NCI-H2107 (cell line): ENCODE measurements at places on chromosomes 3 and 15.

DNA sequence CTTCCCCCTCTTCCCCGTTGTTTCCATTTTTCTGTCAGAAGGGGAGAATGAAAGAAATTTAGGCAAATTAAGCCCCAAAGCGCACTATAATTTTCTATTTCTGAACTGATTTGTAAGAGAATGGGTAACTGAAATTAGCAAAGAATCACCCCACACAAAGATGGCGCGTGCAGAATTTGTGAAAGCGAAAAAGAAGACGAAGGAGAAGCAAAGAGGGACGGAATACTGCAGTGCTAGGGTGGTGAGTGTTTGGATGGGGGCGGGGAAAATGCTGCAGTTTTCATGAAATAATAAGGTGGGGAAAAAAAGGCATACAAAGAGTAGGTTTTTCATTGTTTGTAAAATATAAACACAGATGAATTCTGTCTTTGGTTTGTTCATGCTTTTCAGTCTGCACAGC is 4.6 kb upstream of the CTNNB1 start:
- no peak for DNase-seq

- DNase-seq, result no peak
These were observed 828 bp upstream of the ATOSA start for GRCh38 chr15:52680041-52680391.

- peak; percentile 1 for DNase-seq
These were observed 125.8 kb upstream of the GALNT15 start for GRCh38 chr3:16048435-16049318.

DNA sequence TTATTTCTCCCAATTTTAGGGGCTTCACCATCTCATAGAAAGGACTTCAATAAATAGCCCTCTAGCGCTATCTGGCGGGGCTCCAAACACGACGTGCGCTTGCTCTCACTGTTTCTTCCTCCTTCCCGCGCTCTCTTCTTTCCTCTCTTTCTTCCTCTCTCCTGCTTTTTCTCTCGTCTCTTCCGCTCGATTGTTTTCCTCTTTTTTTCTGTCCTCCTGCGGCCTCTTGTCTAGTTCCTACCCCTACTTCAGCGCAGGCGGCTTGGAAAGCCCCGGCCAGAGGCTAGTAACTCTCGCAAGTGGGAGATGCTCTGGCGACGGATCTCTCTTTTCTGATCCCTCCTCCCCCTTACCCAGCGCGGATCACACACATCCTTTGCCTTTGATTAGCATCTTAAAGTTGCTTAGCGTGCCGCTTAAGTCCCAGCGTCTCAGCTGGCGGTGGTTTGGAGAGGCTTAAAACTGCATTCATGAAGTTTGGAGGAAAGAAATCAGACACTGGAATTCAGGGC is 6.2 kb upstream of the MEIS2 start:
- DNase-seq, result no peak

DNA sequence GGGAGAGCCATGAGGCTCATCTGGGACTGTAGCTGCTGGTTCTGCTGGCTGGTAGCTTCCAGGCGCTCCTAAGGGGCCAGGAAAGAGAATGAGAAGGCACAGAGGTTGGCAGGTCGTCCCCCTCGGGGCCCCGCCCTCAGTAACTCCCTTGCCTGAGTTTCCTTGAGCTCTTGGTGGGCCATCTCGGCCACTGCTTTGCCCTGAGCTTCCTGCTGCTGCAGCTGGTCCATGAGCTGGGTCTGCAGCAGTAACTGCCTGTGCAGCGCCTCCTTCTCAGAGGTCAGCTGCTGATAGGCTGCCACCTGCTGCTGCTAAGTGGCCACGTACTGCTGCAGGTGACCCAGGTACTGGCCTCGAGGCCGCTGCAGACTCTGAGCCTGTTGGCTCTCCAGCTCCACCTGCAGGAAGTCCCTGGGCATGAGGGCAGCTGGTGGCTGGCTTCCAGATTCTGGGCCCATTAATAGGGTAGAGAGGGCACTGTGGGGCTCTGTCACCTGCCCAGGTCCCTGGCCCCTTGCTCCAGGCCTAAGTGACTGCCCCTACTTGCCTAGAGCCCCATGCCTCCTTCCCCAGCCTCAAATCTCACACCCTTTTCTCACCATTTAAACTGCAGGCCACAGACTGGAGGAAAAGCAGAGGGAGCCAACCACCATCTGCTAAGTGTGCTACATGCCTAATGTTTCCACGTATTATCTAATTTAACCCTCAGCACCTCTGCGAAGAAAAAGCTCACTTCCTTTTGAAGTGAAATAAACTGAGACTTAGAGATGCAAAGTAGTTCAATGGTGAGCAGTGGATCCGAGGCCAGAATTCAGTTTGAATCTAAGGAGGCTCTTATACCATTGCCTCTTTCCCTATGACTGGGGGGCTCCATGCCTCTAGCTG is 10.8 kb upstream of the VPS33B start:
- DNase-seq, result no peak

DNA sequence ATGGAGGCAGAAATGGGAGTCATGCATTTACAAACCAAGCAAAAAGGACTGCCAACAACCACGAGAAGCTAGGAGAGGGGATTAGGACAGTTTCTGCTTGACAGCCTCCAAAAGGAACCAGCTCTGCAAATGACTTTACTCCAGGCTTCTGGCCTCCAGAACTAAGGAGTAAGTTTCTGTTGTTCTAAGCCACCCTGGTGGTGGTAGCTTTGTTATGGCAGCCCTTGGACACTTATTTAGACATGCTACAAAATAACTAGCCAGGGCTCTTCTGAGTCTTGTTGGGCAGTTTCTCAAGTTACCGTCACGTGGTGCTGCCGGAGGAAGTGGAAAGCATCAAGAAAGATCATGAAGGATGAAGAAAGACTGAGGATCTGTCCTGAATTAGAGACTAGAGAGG is 386.5 kb downstream of the LRTM1 start:
- DNase-seq, result no peak

DNA sequence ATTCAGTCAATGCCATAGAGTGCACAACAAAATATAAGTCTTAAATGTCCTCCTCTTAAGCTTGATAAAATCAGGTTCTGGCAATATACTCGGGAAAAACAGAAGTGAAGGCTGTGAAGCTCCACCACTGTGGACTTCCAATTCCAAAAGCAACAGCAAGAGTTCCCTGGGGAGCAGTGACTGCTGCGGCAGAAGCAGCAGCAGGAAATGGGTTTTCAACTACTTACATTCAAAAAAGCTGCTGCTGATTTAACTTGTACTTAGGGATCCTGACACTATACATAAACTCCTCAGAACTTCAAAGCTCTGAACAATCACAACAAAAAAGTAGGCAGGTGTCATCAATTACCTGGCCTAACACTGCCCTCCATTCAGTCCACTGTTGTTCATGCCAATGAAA is 4.7 kb downstream of the CEP152 start:
- DNase-seq, result peak; percentile 14

GRCh38 chr3:138438896-138439295 is 4.5 kb downstream of the ESYT3 start:
- DNase-seq, result no peak

DNA sequence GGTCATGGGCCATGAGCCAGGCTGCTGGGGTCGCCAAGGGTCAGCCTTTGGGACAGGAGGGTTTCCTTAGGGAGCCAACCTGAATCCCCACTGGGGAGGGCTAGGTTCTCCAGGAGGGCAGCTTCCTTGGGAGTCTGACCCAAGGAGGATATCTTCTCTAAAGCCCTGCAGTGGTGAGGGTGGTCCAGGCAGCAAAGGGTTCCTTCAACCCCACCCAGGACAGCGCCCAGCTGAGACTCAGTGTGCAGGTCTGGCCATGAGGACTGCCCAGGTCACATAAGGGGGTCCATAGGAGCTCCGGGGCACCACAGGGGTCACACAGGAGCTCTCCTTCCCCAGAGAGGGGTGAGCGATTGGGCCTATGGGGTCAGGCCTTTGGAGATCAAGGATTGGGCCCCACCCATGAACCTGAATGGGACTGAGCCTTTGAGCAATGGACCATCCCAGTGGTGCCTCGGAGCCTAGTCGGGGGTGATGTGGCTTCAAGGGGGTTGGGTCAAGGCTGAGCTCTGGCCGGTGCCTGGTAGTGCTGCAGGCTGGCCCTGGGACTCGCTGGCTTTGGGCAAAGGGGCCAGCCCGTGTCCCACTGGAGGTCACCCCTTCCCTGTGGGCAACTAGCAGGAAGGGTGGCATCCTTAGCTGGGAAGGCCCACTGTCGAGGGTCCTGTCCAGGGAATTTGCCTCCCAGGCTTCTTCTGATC is 216.5 kb downstream of the SNRPN start:
- DNase-seq, result no peak

DNA sequence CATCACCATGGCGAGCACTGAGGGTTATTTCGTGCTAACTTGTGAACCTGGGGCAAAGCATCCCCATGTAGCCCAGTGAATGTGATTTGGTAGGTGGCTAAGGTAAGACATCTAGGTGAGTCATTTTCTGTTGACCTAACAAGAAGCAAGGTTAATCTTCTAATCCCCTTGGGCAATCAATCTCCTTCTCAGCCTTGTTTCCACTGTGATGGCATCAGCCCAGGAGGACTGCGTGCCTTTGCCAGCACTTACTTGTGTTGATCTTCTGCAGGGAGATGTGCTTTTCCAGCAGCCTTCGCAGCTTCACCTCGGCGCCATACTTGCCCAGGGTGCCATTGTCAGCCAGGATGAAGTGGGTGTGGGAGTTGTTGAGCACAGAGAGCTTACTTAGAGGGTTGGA is 35.7 kb downstream of the TRPM1 start:
- DNase-seq, result no peak

- DNase-seq, result no peak
These were observed 49.3 kb upstream of the ABHD10 start for GRCh38 chr3:111929484-111929883.

GRCh38 chr3:72082186-72082715 is 297.3 kb upstream of the PROK2 start:
- DNase-seq, result no peak

GRCh38 chr3:78878011-78878410 is 889.8 kb downstream of the ROBO1 start:
- no peak for DNase-seq

GRCh38 chr15:80984856-80985255 is 4.8 kb downstream of the MESD start:
- no peak for DNase-seq

GRCh38 chr3:31235062-31235700 is 297.5 kb upstream of the STT3B start:
- no peak for DNase-seq

DNA sequence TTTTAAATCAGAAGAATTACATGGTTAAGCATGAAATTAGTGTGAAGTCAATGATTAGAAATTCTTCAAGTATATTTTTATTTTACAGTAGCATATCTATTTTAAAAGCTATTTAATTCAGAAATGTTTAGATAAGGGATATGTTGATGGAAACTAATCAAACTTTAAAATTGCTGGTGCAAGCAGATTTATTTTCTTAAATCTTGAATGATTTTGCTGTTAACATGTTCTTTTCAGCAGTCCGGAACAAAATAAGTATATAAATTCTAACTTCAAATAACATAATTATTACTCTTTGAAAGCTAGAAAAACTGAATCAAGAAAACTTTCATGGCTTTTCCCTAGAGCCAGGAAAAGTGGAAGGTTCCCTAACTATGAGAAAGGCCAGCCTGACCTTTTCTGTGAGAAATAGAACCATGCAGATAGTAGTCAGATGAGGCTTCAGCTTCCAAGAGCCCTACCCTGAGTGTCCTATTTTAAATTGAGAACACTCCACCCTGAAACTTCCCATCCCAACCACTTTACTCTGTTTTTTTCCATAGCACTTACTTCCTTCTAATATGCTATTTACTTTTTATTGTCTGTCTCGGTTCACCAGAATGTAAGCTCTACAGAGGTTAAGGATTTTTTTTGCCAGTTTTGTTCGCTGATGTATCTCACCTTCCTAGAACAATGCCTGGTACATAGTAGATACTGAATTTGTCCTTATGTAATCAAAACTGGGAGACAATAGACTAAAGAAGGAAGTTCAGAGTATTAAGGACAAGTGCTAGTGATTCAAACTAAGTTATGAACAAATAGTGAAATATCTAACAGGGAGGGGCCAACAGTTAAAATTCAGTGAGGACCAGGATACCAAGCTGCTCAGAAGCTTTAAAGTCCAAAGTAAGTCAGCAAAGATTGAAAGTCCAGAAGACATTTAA is 66.8 kb downstream of the CD200R1L start:
- DNase-seq, result no peak
